ENCODE measurements at places on chromosomes 4 and X.

- no peak for DNase-seq
Measured at GRCh38 chrX:48779399-48779798, 7.0 kb upstream of the GATA1 start.

GRCh38 chrX:10197279-10198210, 40.8 kb downstream of the CLCN4 start:
- DNase-seq = no peak

GRCh38 chr4:185783574-185783973, 28.4 kb downstream of the SORBS2 start:
- no peak for DNase-seq

- DNase-seq = no peak
Measured at GRCh38 chrX:32489125-32489524, 722.2 kb downstream of the DMD start.

DNA sequence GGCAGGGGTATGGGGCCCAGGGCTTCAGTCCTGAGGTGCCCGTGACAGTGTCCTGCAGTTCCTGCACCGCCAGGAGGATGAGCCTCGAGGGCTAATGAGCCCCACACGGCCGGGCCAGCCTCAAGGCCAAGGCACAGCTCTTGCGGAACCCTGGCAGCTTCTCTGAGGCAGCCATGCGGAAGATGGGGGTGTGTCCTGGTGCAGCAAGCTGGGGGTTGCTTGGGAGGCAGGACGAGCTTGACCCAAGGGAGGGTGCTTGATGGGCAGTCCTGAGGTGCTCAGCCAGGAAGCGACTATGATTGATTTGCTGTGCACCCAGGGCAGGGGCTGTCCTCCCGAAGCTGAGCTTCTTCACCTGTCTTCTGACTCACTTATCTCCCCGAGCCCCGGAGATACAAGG, 9.1 kb upstream of the FGFR3 start:
- DNase-seq = no peak

- no peak for DNase-seq
Measured at GRCh38 chrX:149040873-149041535, 464.1 kb downstream of the IDS start.

DNA sequence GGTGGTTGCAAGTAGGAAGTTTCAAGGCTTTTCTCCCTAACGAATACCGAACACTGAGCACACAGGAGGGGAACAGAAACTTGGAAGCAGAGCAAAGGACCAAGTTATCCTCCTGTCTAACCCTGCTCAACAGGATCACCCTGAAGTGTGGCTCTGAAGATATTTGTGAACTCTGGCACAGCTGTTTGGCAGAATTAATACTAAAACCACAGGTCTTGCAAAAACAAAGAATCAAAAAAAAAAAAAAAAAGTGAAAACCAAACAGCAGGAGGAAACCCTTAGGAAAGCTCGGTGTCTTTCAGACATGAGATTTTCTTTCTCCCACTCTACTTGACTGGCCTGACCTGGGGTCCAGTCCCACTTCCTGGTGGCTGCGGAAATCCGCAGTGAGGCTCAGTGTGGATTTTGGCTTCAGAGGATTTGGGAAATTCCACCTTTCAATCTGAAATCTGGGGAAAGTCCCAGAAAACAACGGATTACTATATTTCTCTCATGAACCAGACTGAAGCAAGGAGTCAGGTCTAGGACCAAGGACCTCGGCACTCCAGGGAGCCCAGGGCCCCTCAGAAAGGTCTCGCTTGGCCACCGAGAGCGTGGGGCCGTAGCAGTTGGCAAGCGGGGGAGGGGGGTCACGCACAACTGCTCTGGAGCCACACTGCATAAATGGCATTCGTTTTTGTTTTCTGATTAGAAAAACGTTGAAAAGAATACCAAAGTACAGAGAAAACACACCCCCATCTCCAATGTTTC, 867 bp downstream of the TIFA start:
- DNase-seq = no peak

- no peak for DNase-seq
Measured at GRCh38 chrX:53319614-53320542, 38.5 kb upstream of the IQSEC2 start.

Data from stimulated activated CD4-positive, alpha-beta T cell treated with anti-CD3 and anti-CD28 coated beads, Interleukin-1b, Interleukin-23, amount 100 ng/mL, for 1 hour (primary cell).